NCI-H774 (cell line): ENCODE measurements at places on chromosomes 16 and 17.

DNA sequence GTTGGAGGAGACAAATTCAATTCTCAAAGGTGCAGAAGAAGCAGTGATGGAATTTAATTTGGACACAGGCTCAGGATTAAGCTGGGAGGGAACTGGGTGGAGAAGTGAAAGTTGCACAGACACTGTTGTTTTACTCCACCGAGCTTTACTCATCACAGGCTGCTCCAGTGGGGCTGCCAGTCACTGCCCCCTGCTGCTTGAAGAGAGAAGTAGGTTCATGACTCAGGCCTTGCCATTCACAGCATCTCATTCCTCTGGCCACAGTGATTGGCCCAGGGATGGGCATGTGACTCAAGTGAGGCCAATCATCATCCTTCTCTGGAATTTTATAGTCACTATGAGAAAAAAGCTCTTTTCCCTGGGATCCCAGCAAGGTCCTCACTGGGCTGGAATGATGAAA, 11.8 kb downstream of the GNAO1 start:
- DNase-seq, result no peak

DNA sequence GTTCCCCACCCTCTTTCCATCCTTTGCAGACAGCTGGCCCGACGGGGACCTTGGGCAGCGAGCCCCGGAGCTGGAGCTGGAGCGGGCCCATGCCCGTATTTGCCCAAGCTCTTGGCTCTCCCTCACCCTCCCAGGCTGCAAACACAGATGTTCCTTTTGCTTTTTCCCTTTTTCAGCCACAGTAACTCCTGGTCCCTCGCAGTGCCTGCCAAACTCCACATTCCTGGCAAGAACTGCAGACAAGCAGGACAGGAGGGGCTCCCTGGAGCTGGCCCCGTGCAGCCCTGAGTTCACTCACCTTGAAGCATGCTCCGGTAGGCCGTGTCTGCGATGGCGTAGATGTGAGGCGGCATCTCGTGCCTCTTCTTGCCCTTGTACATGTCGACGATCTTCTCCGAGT, 33.9 kb downstream of the MYH11 start:
- no peak for DNase-seq

GRCh38 chr17:18319604-18320256, 4.6 kb downstream of the SMCR8 start:
- no peak for DNase-seq

DNA sequence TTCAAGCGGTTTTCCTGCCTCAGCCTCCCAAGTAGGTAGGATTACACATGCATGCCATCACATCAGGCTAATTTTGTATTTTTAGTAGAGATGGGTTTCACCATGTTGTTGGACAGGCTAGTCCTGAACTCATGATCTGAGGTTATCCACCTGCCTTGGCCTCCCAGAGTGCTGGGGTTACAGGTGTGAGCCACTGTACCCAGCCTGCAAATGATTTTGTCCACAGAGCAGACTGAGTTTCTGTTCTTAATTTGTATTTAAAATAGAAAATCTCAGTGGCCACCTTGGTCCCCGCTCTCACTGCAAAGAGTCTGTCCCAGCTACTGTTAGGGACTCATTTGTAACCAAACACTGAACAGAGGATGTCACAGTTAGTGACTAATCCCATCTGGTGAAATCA, 415.7 kb upstream of the RBFOX1 start:
- DNase-seq, result no peak

DNA sequence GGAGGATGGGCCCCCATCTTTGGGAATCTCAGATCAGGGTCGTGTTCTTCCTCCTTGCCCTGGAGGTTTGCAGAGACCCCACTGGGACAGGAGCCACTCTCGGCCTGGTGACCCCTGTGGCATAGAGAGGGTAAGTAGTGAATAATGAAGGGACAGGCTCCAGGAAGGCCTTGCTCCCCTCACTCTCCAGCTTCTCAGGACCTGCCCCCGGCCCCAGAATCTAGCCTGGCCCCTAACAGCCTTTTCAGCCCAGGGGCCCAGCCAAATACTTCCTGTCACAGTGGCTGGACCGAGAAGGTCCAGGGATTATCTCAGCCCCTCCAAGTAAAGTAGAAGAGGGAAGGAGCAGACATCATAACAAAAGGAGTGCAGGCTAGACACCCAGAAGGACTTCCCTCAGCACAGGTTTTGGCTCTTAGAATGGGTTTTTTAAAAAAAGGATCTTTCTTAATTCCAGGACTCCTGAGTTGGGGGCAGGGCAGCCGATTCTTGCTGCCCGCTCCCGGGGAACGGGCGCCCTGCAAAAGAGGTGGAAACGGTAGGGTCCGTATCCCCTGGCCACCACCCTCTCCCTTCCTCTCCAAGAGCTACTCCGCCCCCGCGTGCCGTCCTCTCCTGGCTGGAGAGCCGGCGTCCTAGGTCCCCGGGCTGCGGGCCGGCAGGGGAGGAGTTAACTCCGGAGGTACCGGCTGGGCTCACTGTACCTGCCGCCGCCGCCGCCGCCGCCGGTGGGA, 559 bp upstream of the NXPH3 start:
- no peak for DNase-seq

- no peak for DNase-seq
Measured at GRCh38 chr17:44558334-44558709, 1.0 kb downstream of the FZD2 start.

GRCh38 chr17:6843241-6843880, 11.8 kb upstream of the TEKT1 start:
- DNase-seq, result peak; percentile 0

- no peak for DNase-seq
Measured at GRCh38 chr17:73132085-73132492, 32.7 kb upstream of the SSTR2 start.

DNA sequence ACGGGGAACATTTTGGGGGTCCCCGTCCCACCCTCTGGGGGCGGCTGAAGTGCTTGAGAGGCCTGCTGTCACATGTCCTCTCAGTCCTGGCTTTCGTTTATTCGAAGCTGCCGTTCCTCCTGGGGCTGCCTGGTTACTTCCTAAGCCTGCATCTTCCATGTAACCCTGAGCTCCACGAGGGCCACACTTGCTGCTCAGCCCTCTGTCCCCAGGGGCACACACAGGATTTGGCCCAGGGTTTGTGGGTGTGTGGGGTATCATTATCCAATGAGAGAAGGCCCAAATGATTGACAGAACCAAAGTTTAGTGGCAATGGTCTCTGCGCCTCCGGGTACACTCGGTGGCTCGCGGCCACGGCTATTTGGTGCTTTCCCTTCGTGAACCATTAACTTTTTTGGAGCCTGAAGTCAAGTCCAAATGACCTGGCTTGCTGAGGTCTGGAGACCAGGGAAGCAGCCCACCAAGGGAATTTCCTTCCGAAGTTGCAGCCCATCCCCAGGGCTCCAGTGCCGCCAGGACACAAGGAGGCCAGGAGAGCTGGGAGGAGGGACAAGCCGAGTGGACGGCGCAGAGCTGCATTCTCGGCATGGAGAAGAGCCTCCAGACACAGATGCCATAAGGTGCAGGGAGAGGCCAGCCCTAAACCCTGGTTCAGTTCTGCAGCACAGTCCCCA, 131.4 kb upstream of the FOXF1 start:
- DNase-seq, result no peak

GRCh38 chr17:65430209-65430833, 131.1 kb downstream of the AXIN2 start:
- DNase-seq, result no peak

GRCh38 chr17:6919158-6919557, 76.7 kb upstream of the ALOX12 start:
- no peak for DNase-seq

- no peak for DNase-seq
Measured at GRCh38 chr17:28827672-28828071, 14.9 kb downstream of the FAM222B start.

GRCh38 chr17:78747488-78747887, 34.6 kb downstream of the CYTH1 start:
- DNase-seq, result no peak

- no peak for DNase-seq
Measured at GRCh38 chr17:9018726-9019125, 2.6 kb upstream of the NTN1 start.

DNA sequence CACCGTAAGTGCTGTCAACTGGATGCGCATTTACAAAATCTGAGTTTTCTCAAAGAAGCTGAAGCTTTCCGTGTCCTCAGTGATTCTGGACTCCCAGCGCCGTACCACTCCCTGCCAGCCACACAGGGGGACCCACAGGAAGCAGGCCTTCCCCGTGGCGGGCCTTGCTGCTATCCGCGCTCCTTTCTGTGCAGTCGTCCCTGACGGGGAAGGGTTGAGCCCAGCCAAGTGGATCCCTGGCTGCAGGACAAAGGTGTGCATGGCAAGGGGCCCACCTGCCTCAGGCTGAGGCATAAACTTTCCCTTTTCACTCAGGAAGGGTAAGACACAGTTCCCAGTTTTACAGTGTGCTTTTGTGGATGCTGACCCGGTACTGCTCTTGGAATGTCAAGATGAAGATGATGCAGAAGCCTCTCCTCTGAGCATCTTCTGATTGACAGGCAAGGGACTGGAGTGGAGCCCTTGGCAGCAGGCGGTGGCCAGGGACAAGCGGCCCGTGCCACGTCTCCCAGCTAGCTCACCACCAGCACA, 93.0 kb downstream of the ANKRD11 start:
- DNase-seq, result no peak

GRCh38 chr16:627454-628239, 3.1 kb upstream of the WFIKKN1 start:
- DNase-seq, result no peak

DNA sequence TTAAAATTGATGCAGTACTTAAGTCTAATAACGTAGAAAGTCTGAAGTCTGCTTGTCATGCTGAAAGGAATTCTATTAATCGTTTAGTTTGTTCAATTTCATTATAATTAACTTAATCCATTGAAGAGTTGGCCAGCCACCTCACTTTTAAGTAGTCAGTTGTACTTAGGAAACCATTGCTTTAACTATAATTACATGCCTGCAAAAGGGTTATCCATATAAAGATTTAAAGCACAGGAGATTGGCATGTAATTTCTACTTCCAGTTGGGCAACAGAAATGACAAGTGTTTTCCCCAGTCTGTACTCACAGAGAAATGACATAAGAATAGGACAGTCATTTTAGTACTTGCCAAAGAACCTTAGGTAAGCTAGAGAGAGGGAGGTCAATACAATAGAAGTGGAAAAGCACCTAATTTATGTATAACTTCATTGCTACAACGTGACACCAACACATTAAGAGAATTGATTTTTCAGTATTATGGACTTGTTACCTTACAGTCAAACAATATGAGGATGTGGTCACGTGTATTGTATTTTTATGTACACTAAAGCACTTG, 3.7 kb upstream of the USP32 start:
- DNase-seq, result peak; percentile 66

GRCh38 chr16:12951392-12951791, 50.0 kb downstream of the SHISA9 start:
- DNase-seq, result no peak

- peak; percentile 83 for DNase-seq
Measured at GRCh38 chr17:78903101-78903779, at the start of gene CEP295NL. Gene CEP295NL (minus strand): TSS chr17:78903201. CDS start chr17:78901828, 1,373 bp downstream.

GRCh38 chr16:9003322-9003721, 39.6 kb upstream of the USP7 start:
- peak; percentile 72 for DNase-seq

DNA sequence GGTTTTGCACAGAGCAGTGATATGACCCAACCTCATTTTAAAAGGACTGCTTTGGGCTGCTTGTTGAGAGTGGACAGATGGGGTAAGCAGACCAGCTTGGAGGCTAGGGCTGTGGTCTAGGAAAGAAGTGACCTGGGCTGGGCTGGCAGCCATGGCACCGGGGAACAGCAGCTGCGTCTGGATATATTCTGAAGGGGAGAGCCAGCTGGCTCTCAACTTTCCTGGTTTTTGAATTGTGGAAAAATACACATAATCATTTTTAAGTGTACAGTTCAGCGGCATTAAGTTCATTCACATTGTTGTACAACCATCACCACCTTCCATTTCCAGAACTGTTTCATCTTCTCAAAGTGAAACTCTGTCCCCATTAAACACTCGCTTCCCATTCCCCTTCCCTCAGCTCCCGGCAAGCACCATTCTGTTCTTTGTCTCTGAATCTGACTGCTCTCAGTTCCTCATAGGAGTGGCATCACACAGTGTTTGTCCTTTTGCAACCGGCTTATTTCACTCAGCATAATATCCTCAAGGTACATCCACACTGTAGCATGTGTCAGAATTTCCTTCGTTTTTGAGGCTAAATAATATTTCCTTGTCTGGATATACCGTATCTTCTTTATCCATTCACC, 113.2 kb downstream of the SPECC1 start:
- no peak for DNase-seq

GRCh38 chr17:27878776-27879562, 14.2 kb downstream of the LYRM9 start:
- no peak for DNase-seq

DNA sequence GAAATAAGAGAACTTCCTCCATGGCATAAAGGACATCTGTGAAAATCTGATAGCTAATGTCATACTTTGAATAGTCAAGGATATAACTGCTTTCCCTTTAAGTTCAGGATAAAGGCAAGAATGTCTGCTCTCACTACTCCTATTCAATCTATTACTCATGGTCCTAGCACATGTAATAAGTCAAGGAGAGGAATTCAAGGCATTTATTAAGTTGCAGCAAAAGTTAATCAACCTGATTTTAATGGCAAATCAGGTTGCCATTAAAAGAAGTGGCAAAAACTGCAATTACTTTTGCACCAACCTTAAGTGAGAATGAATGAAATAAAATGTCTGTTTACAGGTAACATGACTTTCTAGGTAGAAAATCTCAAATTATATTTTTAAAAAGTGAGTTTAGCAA, 225.9 kb downstream of the CNTNAP4 start:
- no peak for DNase-seq

DNA sequence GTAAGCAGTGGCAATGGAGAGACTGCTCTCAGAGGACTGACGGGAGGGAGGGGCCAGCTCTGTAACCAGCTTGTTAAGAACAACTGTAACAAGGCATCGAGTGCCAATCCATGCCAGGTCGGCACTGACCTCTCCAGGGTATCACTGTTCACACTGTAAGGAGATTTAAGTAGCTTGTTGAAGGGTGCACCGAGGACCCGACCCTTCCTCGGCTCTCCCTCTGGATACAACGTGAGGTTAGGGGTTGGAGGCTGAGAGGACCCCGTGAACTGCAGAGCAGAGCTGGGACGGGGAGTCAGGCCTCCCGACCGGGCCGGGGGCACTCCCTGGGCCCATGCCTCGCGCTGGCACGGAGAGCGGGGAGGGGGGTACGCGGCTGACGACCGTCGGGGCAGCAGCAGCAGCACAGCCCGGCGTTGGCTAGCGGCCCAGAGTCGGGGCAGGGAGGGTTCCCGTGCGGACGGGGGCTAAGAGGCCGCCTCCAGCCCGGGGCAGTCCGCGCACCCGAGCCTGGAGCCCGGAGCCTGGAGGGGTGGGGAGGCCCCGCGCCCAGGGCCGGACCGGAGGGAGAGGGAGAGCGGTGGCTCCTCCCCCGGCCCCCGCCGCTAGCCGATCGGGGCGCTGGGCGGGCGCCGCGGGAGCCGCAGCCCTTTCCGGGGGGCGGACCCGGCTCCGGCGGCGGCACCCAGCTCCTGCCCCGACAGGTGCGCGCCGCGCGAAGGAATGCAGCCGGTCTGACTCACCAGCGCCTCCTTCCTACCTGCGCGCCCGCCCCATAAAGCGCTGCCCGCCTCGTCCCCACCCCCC, at the start of gene ITGB4:
Gene ITGB4, plus strand, starts transcription at position 804 of the 807 bp plus-strand sequence. CDS start 3,245 bp downstream, outside the sequence.
- DNase-seq, result peak; percentile 54
